Esophagus squamous epithelium (tissue), 5 donors: ENCODE measurements at places on chromosomes 5 and 9. TPM values are rescaled to one million over a fixed set of nuclear protein-coding genes. Genes with fewer than 3 reads are reported as not detected.

DNA sequence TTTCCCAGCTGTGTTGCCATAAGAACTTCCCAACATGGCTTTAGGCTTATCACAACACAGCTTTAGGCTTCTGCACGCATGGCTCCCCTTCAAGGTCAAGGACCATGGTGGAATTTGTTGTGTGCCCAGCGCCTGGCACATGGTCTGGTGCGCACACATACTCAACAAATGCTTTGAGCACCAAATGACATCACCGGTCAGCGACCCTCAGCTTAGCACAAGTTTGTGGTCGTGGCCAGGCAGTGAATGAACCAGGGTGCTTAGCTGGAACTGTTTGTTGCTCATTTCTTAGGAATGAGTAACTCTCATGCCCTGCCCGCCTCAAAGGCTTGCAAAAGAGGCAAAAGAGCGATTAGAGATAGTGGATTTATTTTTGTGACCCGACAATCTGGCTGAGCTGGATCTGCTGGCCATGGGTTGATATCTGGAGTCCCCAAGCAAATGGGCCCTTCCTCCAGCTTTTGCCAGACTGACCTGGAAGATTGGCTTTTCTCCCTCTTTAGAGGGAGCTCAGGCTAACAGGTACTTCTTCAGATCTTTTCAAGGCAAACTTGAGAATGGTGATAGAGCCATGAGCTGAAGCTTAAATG, 58.9 kb downstream of the DAP start:
- H3K27ac ChIP-seq, result peak overlapping the region; percentile 23
- H3K27me3 ChIP-seq, result no peaks in the 10 kb centered on the region
- no peaks in the 10 kb centered on the region for H3K36me3 ChIP-seq
- H3K4me1 ChIP-seq, result peaks cover 45% of the 10 kb centered on the region

DNA sequence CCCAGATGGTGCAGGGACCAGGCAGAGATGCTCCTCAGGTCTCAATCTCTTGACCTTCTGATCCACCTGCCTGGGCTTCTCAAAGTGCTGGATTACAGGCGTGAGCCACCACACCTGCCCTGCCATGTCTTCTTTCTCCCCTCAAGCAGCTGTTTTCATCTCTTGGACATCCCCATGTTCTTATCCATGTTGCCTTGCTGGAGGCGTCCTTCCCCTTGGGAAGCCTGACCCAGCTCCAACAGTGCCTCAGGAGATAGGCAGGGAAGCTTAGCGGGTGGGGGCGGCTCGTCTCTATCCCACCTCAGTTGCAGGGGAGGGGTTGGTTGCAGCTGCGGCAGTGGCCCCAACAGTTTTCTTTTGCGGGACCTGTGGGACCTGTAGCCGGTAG, 24.7 kb upstream of the SPATA31E1 start:
- no peak for DNase-seq
- no peak overlapping the region for H3K4me3 ChIP-seq
- no peaks in the 10 kb centered on the region for H3K36me3 ChIP-seq
- H3K27me3 ChIP-seq, result no peaks in the 10 kb centered on the region

DNA sequence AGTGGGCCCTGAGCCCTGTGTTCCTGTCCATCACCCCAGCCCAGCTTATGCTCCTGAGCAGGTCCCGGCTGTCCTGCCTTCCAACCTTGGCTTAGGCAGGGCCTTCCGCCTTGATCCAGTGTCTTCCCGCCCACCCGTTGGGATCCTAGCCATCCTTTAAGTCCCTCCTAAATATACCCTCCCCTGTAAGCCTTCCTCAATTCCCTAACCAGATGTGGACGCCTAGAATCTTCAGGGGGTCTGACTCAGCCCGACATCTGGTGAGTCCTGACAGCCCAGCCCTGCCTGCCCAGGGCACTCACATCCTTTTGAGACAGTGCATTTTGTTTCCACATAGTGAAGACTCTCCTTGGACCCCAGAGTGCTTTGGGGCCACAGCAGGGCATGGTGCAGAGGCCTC, 23.7 kb downstream of the SLC6A7 start:
- no peak overlapping the region for H3K4me3 ChIP-seq
- no peak for DNase-seq
- peaks cover 20% of the 10 kb centered on the region for H3K4me1 ChIP-seq
- H3K27ac ChIP-seq, result no peak overlapping the region
- no peaks in the 10 kb centered on the region for H3K27me3 ChIP-seq

- no peaks in the 10 kb centered on the region for H3K4me1 ChIP-seq
- DNase-seq, result no peak
- no peak overlapping the region for H3K4me3 ChIP-seq
- H3K36me3 ChIP-seq, result no peaks in the 10 kb centered on the region
- H3K27ac ChIP-seq, result no peak overlapping the region
- H3K27me3 ChIP-seq, result no peaks in the 10 kb centered on the region
Observed at GRCh38 chr9:108339251-108339650, 516.5 kb downstream of the ACTL7B start.

- no peaks in the 10 kb centered on the region for H3K36me3 ChIP-seq
- no peak overlapping the region for H3K4me3 ChIP-seq
- H3K27ac ChIP-seq, result peak overlapping the region; percentile 55
- no peak for DNase-seq
Observed at GRCh38 chr9:122389195-122389594, 18.4 kb downstream of the PTGS1 start.

The PCDHA8 gene
- total RNA-seq, result 0.19 TPM
